ENCODE measurements at places on chromosomes 5 and 9.

DNA sequence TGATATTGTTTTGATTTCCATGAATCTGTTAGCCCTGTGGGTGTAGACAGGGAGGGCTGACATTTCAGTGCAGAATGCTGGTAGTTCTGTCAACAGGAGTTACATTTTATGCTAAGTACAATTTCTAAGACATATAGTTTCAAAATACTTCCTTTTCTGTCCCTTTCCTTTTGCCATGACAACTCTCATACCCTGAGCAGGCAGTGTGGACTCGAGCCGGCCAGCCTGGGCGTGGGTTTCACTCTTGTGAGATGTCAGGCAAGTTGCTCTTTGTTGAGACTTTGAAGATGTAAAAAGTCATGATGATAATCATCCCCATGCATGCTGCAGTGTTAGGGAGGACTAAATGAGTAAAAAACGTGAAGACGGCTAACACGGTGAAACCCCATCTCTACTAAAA, 197.9 kb downstream of the CFAP90 start:
- DNase-seq = no peak

GRCh38 chr9:90085633-90086032, 480.8 kb downstream of the GADD45G start:
- DNase-seq = no peak

DNA sequence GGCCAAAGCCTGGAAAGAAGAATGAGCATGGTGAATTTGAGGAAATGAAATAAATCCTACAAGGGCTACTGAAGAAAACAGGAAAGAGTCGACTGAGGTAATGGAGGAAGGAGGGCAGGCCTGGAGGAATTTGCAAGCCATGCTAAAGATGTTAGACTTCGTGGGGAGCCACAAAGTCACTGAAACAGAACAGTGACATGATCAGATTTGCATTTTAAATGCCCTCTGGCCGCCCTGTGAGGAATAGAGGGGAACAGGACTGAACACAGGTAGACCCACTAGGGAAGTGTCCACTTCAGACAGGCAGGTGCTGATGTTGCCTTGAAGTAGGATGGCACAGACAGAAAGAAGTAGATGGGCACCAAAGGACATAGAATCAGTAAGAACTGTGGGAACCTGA, 42.8 kb upstream of the RLN1 start:
- no peak for DNase-seq

- no peak for DNase-seq
Observed at GRCh38 chr5:67005737-67006499, 190.7 kb downstream of the CD180 start.

GRCh38 chr5:1787472-1788047, 12.1 kb downstream of the MRPL36 start:
- no peak for DNase-seq

GRCh38 chr5:163916376-163916775, 411.0 kb downstream of the MAT2B start:
- no peak for DNase-seq

GRCh38 chr5:157530226-157530972, 45.2 kb downstream of the ADAM19 start:
- DNase-seq = no peak

GRCh38 chr5:107470295-107470582, 200.5 kb downstream of the EFNA5 start:
- no peak for DNase-seq
